ENCODE measurements at places on chromosomes 1 and 21.

- DNase-seq = no peak
These were observed 68.2 kb downstream of the LHX9 start for GRCh38 chr1:197985351-197985750.

- no peak for DNase-seq
These were observed 36.8 kb downstream of the UBE2U start for GRCh38 chr1:64240206-64240605.

DNA sequence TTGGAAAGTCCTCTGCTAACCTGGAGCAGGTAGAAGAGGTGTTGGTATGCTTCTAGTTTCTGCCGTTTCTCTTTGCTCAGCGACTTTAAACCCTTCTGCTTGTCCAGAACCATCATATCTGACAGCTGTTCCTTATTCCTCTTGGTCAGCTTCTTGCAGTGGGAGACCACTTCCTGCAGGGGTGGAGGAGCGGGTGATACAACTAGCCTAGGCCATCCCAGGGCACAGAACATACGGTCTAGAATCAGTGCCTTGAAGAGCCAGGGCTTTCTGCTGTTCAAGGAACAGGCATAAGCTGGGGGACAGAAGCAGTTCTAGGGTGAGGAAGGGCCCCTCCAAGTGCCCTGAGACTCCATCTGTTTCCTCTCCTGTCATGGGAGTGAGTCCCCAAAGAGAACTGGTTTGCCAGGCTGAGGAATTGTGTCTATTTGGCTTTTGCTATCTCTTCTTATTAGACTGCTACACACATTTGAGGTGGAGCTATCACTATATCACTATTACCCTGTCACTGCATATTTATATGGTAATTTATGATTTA lies 32.5 kb downstream of the IQGAP3 start:
- no peak for DNase-seq

DNA sequence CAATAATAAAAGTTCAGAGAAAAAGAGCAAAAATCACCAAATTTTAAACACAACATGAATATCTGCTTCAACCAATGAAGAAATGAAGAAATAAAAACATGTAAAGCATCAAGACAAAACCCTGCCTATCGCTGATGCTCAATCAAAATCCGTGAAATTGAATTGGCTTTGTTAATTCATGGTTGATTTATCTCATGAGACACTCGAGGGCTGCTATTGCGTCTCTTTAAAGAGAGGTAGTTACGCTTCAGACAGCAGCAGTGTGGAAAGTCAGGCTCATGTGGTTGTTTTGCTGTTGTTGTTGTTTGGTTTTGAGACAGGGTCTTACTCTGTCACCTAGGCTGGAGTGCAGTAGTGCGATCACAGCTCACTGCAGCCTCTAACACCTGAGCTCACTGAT lies 65.5 kb upstream of the RGS7 start:
- DNase-seq = no peak

GRCh38 chr1:91594383-91595055 lies 93.9 kb downstream of the CDC7 start:
- DNase-seq = no peak

DNA sequence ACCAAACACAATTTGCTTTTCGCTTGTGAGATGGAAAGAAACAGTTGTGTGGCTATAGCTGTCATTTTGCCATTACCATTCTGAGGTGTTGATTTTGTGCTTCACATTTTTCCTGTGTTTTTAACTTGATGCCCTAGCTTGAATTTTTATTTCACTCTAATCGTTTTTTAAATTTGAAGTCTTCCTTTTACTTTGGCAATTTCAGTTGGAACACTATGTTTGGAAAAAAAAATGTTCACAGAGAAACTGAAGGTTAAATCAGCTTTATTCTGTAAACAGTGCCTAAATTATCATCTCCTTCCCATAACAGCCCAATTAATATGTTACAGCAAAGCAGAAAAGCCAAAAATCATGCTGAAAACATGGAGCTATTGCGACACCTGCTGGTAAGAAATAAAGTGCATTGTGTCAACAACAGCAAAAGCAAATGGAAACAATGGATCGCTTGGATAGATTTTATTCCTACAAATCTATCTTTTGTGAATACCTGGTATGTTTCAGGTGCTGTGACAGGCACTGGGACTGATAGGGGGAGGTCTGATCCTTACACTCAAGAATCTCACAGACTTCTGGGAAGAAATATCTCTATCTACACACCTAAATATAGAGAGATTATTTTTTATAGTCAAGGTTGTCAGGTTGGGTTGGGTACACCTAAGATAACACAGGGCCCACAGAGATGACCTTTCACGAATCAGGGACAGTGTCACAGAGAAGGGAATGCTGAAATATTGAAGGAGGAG lies 16.2 kb upstream of the ERICH3 start:
- no peak for DNase-seq

Data from activated naive CD4-positive, alpha-beta T cell (primary cell).